SK-N-SH treated with all-trans-retinoic acid at 6 μM for 48 hours (cell line): ENCODE measurements at places on chromosomes 2 and 18.

DNA sequence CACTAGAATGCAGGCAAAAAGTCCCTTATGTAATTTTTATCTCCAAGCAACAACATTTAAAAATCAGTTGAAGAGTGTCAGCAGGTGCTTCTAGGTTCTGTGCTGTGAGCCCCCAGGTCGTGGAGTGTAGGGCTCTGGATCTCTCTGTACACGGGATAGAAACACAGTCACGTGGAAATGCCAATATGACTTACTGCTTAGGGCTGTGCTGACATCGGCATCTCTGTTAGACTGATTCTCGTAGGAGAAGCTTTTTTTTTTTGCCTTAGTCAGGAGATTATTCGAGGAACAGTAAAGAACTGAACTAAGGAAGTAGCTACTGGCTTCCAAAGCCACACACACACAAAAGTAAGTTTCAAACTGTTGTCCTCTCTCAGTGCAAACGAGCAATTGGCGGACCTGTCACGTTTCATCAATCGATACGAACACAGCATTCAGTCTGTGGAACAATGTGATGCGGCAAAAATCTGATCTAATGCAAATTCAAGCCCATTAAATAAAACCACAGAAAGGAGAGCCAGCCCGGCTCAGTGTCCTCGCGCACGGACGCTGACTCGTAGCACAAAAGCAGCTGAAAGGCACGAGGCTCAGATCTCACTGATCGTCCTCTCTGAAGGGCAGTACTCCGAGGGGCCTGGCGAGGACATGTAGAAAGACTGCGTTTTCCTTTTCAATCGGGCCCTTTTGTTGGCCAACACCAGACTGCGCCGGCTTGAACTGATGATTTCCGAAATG lies 41.5 kb downstream of the PRELID3A start:
- ATAC-seq: no peak

DNA sequence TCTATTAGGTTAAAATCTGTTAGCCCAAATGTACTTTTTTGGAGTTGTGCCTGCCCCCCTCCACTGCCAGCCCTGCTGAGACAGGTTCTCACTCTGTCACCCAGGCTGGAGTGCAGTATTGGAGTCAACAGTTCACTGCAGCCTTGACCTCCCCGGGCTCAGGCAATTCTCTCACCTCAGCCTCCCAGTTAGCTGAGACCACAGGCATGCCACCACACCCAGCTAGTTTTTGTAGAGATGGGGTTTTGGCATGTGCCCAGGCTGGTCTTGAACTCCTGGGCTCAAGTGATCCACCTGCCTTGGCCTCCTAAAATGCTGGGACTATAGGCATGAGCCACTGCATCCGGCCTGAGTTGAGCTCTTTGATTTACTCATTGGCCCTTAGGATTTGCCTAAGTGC lies 110.7 kb downstream of the ICA1L start:
- no peak for ATAC-seq

DNA sequence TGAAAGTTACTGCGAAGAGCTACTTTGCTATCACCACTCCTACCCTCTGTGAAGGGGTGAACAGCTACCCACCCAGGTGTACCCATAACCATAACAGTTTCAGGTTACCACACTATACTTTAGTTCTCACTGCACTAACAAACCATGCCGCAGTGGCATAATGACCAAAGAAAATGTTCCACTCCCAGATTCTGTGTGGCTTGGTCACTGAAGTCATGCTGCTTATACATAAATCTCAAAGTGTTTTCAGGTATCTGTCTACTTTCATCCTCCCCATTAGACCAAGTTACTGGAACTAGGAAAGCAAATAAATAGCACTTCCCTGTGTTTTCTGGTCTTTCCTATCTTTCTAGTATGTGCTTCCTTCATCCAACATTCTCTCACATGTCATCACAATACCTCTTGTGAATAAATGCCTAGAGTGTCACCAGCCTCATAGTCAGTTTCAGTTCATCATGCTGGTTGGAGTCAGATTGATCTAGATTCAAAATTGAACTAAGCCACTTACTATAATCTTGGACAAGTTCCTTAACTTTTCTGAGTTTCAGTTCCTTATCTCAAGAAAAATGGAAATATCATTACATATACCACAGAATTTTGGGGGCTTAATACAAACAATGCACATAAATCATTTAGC lies 293.6 kb downstream of the FSIP2 start:
- no peak for ATAC-seq

- peak; percentile 87 for ATAC-seq
Measured at GRCh38 chr2:201798252-201798913, 8.0 kb upstream of the CDK15 start.

GRCh38 chr2:176826356-176826755 lies 386.2 kb upstream of the HNRNPA3 start:
- no peak for ATAC-seq
